ENCODE measurements at places on chromosomes 6 and 20.

DNA sequence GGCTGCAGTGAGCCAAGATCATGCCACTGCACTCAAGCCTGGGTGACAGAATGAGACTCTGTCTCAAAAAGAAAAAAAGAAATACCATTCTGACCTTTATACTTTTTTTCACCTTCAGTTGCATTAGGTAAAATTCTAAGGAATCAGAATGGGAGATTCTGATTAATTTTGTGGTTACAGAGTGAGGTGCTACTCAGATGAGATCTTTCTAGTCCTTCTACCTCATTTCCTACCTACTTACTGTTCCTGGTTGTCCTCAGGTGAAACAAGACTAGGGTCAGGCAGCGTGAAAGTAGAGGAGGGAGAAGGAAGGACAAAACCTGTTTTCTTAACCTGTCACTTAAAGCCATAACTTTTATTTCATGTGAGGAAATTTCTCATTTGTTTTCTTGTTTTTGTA is 63.7 kb downstream of the MTFR2 start:
- no peak for DNase-seq

DNA sequence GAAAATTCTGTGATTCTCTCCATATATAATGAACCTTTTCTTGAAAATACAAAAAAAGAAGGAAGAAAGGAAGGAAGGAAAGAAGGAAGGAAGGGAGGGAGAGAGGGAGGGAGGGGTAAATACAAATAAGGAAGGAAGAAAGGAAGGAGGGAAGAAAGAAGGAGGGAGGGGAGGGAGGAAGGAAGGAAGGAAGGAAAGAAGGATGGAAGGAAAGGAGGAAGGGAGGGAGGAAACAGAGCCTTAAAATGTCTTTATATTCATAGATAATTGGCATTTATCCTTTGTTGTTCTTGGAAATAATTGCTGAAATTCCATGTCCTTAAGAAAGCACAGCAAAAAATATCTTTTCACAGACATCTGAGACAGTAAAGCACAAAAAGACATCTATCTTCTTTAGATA is 40.3 kb downstream of the SAMD3 start:
- no peak for DNase-seq

GRCh38 chr6:1382331-1382882 is 7.0 kb upstream of the FOXF2 start:
- no peak for DNase-seq

DNA sequence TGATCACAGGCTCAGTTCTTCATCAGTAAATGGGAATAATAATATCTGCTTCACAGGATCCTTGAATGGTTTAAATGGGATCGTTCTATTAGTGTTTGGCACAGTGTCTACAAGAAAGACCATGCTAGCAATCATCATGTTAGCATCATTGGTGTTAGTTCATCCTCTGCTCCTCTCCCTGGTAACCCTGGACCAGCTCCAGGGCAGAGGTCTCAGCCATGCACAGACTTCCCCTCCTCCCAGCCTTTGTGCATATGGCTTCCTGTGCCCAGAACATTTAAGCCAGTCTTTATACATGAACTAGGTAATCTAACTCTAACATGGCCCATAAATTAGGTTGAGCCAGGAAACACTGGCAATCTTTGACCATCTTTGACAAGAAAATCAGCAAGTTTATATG is 180.2 kb downstream of the EPM2A start:
- DNase-seq: no peak

DNA sequence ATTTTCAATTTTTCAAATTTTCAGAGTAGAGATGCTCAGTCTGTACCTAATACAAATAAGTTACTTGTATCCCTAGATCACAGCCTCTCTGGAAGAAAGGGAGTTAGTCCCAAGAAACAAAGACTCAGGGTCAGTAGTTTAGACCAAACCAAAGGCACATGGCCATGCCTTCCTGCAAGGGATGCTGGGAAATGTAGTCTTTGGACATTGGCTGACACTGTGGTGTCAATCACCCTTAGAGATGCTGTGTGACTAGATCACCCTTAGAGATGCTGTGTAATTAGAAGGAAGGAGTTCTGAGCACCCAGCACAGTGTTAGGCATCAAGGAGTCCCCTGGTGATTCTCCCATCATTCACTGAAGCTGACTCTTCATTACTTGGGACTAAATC is 202.1 kb downstream of the NFATC2 start:
- no peak for DNase-seq

- no peak for DNase-seq
These were observed 616.4 kb upstream of the ARID1B start for GRCh38 chr6:156160795-156161165.

GRCh38 chr6:27208042-27208441 is 39.5 kb upstream of the PRSS16 start:
- DNase-seq: no peak

DNA sequence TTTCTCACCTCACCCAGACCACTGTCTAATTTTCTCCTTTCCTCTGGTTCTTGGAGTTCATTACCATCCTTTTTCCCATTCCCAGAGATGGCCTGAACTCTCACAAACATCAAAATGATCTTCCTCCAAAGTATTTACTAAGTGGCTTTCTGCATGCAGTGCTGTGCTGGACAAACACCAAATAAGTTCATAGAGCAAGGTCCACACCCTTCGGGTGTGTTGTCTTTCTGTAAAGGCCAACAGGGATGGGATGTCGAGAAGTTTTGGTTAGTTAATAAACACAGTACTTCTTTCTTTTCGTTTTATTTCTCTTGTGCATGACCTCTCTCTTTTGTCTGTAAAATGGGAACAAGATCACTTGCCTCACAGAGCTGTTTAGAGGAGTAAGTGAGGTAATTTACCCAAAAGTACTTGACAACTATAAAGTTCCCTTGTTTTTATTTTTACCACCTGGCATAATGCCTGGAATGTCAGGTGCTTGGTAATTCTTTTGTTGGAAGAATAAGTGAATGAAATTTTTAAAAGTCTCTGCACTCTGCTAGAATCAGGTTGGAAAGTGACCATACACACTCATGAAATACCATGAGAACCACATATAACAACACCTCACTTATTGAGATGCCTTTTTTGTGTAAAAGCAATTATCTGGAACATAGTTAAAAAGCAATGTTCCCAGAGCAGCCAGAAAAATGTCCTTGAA is 22.8 kb upstream of the CCN6 start:
- peak; percentile 88 for DNase-seq

- DNase-seq: no peak
These were observed 17.5 kb upstream of the SYNCRIP start for GRCh38 chr6:85660181-85660611.

Measured in muscle of leg (tissue), 16 donors.